NK-92 treated with Interleukin-12 subunit alpha and Interleukin-12 subunit beta, amount 100 ng/mL, for 24 hours (cell line): ENCODE measurements at places on chromosomes 4 and X.

GRCh38 chrX:155871934-155872333 is 9.2 kb upstream of the VAMP7 start:
- no peak for DNase-seq

GRCh38 chr4:3310301-3311094 is 17.7 kb downstream of the RGS12 start:
- DNase-seq, result no peak

- no peak for DNase-seq
Measured at GRCh38 chr4:136390824-136391223, 1141.5 kb downstream of the PCDH18 start.

- no peak for DNase-seq
Measured at GRCh38 chr4:128653527-128654444, 155.7 kb upstream of the JADE1 start.

DNA sequence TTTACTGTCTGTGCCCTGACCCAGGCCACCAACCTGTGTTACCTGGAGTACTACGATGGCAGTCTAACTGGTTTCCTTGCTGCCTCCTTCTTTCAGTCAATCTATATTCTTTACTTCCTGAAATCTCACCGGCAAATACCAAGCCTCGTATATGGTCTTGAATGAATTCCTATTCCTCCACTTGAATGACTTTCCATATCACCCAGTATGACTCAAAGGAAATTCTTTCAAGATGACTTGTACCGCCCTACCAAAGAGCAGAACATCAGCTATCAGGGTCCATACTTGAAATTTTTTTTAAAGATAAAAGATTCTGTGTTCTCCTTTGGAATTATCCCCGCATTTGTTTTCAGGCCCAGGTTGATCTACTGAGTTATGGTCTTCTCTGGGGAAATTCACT is 378.0 kb downstream of the AFF2 start:
- DNase-seq, result no peak

- DNase-seq, result no peak
Measured at GRCh38 chr4:51895158-51895557, 52.2 kb downstream of the DCUN1D4 start.

GRCh38 chrX:152403515-152403914 is 47.6 kb downstream of the GABRA3 start:
- DNase-seq, result no peak

DNA sequence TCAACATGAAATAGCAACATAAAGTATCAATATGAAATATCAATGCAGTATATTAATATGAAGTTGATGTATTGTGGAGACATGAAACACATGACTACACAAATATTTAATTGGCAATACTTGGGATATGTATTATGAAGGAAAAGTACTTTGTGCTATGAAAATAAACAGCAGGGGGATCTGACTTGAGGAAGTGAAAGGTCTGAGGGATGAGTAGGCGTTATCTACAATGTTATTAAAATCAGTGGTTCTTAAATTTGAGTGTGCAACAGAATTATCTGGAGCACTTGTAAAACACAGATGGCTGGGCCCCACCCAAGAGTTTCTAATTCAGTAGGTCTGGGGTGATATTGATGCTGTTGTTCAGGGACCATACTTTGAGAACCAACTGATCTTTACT is 27.4 kb upstream of the ARX start:
- no peak for DNase-seq

DNA sequence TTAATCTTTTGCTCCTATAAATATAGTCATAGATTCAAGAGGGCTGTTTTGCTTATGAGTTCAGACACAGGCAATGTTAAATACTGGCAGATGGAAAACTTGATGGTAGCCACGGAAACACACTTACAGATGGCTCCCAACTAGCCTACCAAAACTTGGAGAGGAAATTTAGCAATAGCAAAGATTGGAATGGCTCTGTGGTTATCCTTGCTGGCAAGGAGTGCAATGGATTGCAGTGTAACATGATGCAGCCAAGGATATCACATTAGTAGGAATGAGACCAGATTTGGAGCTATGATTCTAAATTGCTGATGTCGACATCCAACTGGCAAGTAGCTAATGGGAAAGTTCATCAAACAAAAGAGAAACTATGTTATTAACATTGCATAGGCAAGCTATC is 791.0 kb upstream of the DIAPH2 start:
- DNase-seq, result no peak

- no peak for DNase-seq
Measured at GRCh38 chrX:42691196-42691595, 86.8 kb downstream of the PPP1R2C start.

- DNase-seq, result no peak
Measured at GRCh38 chr4:97643179-97643578, 500.1 kb downstream of the STPG2 start.

DNA sequence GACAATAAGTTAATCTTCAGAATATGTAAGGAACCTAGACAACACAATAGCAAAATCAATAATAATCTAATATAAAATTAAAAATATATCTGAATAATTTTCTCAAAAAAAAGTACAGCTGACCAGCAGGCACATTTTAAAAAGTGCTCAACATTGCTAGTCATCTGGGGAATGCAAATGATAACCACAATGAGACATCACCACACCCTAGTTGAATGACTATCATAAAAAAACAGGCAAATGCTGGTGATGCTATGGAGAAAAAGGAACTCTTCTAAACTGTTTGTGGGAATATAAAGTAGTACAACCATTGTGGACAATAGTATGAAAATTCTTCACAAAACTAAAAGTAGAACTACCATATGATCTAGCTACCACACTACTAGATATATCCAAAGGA is 956.9 kb upstream of the NDST4 start:
- no peak for DNase-seq

DNA sequence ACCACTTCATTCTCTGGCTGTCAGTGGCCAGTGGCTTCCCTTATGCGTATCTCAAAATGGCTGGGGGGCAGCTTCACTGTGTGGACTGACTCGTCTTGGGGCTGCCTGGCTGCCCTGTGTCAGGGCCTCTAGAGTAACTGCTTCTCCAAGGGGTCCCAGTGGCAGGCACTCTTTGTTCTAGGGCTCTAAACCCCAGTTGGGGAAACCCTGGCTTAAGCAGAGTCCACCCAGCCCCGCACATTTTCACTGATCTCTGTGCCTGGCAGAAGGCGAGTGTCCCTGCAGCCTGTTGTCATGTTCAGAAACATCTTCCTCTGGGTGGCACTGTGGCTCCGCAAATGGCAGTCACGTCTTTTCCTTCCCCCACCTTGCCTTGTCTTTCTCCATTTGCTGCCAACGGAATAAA is 59.7 kb downstream of the NBDY start:
- DNase-seq, result no peak

- no peak for DNase-seq
Measured at GRCh38 chr4:176433983-176434382, 114.2 kb downstream of the SPCS3 start.

GRCh38 chrX:7028246-7028645 is 119.3 kb upstream of the STS start:
- DNase-seq, result no peak

- DNase-seq, result no peak
Measured at GRCh38 chr4:74661427-74662201, 132.7 kb downstream of the BTC start.

GRCh38 chr4:147776716-147777115 is 44.8 kb downstream of the ARHGAP10 start:
- no peak for DNase-seq

- no peak for DNase-seq
Measured at GRCh38 chr4:53478671-53479456, 101.4 kb downstream of the FIP1L1 start.

GRCh38 chr4:148077581-148077980 is 345.7 kb downstream of the ARHGAP10 start:
- DNase-seq, result no peak

GRCh38 chr4:88078579-88078978 is 71.1 kb downstream of the PKD2 start:
- no peak for DNase-seq

DNA sequence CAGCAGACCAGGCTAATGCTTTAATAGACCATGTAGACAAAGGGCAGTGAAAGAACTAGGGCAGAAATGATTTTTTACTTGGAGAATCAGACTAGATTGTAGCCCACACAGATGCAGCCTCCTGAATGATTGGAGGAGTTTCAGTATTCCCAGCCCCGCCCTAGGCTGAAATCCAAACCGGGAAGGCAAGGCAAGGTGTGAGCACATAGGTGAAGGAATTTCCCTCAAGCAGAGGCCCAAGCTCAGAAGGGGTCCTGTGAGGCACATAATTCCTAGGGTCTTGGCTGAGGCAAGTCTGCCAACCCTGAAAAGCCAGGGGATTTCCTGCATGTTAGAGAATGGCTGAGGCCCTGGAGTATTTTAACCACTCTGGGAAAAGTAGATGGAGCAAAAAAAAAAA is 56.4 kb upstream of the PAK3 start:
- no peak for DNase-seq

- DNase-seq, result peak; percentile 27
Measured at GRCh38 chr4:80017125-80017854, 55.7 kb downstream of the ANTXR2 start.

- no peak for DNase-seq
Measured at GRCh38 chr4:87426865-87427517, 4.6 kb downstream of the NUDT9 start.

GRCh38 chrX:67953658-67954057 is 409.8 kb downstream of the AR start:
- no peak for DNase-seq

GRCh38 chr4:40789031-40789430 is 39.3 kb downstream of the NSUN7 start:
- DNase-seq, result no peak

DNA sequence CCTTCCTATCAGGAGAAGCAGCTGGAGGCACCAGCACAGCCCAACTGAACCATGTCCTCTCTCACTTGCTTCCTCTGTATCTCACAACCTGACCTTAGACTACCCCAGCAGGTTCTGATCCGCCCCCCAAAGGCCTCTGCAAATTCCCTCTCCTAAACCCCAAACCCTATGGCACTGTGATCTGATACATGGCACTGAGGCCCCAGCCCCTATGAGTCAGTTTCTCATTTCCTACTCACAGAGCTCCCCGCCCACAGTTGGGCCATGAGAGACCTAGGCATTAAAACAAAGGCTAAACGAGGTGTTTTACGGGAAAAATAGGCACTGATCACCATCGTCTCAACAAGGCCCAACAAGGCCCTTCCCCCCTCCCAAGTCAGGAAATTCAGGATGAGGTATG is 19.1 kb downstream of the SASH3 start:
- DNase-seq, result no peak

DNA sequence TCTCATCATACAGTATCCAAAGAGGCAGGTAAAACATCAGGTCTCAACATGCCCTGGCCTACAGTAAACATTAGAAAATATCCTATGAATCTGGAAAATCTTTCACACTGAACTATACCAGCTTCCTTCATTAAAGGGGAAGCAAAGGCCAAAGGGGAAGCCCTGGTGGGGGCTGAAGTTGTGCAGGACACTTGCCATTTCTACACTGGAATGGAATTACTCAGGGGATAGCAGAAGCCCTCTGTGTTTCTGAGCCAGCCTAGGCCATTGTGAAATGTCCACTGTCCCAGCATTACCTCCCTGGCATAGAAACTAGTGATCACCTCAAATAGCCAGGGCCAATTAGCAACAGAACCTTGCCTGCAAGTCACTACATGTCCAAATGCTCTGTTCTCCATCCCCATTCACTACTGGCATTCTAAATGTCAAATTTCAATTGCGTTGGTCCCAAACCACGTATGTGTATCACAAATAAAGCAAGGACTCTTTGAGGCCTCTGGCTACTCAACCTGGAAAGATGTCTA is 429.9 kb downstream of the AFF2 start:
- DNase-seq, result no peak

DNA sequence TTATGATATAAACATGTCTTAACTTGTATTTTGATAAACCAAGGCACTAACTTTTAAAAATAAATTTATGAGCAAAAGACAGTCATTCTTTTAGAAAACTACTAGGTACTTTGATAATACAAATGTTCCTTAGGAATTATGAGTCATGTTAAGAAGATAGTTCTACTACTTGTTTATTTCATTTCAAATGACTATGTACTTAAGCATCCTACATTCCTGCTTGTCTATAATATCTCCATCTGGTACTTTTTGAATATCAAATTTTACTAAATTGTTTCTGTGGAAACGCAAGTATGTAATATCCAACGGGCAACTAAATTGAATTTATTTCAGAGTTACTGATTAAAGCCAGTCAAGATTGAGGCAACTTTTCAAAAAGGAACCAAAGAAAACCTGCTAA is 61.8 kb downstream of the CAMK2D start:
- DNase-seq, result no peak
